ENCODE measurements at places on chromosomes 5 and 9.

DNA sequence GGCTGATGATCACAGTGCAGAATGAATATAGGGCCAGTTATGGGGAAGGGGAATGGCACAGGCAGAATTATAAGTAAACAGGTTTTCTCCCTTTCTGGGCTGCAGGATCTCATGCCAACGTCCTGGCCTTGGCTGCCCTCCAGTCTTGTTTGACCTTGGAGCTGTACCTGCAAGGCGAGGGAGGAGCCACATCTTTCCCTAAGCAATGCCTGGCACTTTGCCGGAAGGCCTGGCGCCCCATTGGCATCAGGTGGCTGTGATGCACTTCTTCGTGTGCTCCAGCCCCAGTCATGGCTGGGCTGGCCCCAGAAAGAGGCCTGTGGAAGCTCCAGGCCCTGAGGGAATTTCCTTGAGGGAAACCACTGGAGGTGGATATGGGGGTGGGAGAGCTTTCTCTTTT is 16.7 kb upstream of the IQGAP2 start:
- DNase-seq = no peak

DNA sequence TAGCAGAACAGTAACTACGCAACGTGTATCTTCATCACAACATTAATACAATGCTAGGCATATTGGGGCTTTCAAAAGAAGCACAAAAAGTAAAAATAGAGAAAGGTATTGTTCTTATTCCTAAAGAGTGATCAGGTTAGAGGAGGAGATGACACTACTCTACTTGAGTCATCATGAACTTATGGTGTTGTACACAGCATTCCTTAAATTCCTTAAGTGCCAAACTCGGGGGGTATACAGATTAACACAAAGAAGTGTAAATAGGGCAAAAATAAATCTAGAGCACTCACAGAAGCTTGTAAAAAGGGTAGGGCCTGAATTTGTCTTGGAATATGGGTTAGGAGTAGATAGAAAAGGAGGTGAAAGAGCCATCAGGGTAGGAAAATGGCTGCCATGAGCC is 308.0 kb upstream of the DAP start:
- no peak for DNase-seq

- peak; percentile 29 for DNase-seq
Measured at GRCh38 chr5:144121577-144121976, 48.9 kb downstream of the YIPF5 start.

DNA sequence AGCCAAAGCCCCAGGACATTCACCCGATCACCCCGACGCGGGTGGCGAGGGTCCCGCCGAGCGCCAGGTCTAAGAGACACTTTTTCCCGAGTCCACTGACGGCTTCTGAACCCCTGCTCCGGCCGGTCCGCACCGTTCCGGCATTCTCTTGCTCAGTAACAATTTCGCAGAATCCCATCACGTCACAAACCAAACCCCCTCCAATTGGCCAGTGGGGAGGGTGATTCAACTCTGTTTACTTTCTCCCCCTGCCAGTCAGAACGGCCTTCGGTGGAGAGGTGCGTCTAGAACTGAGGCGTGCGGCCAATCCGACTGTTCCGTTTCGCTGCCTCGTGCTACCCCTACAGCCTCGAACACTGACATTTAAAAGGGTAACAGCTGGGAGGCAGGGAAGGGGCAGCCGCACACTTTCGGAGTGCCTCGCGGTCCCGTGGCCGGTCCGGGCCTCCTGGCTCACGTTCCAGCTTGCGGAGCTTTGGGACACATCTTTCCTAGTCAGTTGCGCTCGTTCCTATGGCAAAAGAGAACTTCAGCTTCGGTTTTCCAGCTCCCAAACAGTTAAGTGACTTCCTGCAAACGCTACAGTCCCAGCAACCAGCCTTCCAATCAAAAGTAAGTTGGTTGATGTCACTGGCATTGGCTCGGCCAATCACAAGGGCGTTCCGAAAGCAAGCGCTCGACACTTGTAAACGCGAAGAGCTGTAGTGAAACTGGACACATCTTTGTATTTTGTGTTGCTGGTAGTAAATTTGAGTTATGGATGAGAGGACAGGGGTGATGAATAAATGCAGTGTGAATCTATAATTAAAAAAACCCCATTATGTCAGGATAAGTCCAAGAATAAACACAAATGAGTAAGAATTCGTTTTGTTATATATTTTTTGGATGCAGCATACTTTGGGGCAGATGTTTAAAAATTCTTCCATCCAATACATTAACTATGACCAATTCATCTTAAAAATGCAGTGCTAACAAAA is at the start of gene KLF9:
Gene KLF9 (minus strand): TSS at position 859 of the 977 bp plus-strand sequence. CDS start 1,294 bp downstream, outside the sequence.
- DNase-seq = peak; percentile 96

- DNase-seq = no peak
Measured at GRCh38 chr5:110179321-110179720, 489.6 kb downstream of the MAN2A1 start.

DNA sequence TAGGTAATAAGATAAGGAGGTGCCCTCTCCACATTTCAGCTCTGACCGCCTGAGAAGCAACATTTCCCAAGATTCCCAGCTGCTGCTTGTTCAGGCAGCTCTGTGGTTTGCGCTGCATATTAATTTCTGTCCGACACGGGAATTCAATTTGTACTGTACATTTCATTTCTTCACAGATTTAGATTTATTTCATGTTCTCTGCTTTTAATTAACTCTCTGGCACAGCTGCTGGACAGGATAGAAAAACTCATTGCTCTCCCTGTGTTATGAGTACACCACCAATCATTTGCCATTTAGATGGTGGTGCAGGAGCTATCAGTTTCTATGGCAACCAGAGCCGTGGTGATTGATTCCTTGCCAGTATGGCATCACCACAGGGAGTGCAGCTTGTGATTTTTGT is 558.5 kb downstream of the DMRTA1 start:
- no peak for DNase-seq

- DNase-seq = no peak
Measured at GRCh38 chr5:34488984-34489383, 167.1 kb upstream of the RAI14 start.

DNA sequence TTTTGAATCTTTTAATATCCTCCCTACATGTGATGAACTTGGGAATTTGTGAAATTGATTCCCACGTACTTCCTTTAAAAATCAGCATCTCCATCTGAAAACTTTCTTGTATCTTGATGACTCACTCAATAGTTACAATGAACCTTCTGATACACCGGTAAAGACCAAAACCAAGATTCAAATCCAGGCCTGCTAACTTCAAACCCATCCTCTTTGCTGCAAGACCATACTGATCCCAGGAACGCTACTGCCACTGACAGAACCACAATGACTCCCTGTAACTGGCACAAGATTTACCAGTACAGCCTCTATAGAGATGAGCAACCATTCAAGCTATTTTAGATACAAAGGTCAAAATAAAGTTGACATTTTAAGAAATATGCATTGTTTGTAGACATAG is 332.9 kb downstream of the DNAH5 start:
- DNase-seq = no peak

GRCh38 chr5:149088686-149089085 is 25.8 kb upstream of the SH3TC2 start:
- no peak for DNase-seq

DNA sequence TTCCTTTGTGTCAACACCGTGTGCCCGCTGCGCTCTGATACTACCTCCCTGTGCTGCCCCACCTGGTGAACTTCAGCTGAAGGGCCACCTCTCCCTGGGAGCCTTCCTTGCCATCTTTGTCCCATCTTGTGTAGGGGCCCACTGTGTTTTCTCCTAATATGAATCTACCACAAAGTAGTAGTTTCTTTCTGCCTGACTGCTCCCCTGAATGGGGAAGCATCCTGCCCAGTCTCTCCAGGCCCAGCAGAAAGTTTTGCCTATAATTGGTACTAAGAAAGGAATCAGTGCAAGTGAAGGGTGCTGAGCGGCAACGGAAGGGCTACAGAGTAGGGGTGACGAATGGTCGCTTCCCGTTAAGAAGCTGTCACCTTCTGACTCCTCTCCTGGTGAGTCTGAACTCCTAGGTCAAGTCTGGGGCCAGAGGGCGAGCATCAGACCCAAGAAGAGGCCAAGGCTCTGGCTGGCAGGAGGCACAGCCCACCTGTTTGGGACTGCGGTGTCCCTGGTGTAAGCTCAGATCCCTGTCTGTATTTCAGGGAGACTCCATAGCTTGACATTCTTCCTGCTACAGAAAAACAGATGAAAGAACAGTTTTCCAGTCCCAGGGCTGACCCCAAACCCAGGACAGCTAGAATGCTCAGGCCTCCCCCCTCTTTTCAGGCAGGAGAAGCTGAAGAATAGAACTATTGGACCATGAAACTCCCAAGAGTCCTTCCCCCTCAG is 24.1 kb downstream of the WWC1 start:
- DNase-seq = no peak

DNA sequence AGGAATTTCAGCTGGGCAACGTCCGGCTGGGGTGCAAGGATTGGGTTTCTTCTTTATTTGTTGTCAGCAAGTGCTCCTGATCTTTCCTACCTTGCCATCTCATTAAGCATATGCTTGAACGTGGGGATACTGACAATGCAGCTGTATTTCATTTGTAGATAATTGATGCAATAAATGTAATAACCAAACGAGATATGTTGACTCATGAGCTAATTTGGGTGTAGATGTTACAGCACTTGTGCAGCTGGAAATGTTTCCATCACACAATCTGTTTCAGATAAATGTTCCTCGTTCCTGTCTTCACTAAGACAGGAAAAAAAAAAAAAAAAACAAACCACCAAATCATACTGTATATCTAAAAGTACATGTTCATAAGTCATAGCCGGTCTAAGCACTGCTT is 123.8 kb downstream of the DMRT2 start:
- no peak for DNase-seq

- DNase-seq = no peak
Measured at GRCh38 chr9:127368852-127369402, 28.0 kb upstream of the SLC2A8 start.

DNA sequence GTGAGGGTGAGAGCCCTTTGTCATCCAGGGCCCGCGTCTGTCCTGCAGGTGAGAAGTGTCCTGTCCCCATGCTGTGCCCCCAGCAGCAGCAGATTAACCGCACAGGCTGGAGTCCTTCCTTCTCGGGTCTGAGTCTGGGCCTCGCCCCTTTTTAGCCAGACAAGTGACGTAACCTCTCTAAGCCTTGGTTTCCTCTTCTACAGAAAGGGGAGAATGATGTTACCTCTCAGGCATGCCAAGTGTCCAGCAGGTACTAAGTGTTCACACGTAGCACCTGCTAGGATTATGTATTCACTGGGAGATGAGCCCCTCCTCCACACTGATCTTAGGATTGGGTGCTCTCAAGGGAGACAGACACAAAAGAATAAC is 6.9 kb downstream of the NEURL1B start:
- no peak for DNase-seq

- DNase-seq = no peak
Measured at GRCh38 chr5:141649056-141649688, 2.0 kb downstream of the FCHSD1 start.

- no peak for DNase-seq
Measured at GRCh38 chr5:6749026-6749716, 35.9 kb downstream of the TENT4A start.

GRCh38 chr9:31248156-31248555 is 1136.3 kb upstream of the ACO1 start:
- no peak for DNase-seq

DNA sequence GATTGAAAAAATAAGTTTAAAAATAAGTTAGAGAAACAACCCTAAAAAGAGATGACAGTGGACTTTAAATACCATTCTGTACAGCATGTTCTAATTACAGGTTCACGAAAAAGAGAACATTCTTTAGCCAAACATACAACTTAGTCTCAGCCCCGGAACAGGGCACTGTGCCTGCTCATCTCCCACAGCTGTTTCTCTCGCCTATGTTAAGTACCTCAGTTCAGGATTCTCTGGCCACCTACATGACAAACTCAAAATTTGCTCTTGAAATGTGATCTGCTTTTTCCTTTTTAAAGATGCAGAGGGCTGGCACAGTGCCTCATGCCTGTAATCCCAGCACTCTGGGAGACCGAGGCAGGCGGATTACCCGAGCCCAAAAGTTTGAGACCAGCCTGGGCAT is 52.3 kb downstream of the MYO10 start:
- DNase-seq = no peak

- no peak for DNase-seq
Measured at GRCh38 chr5:33888587-33888986, 3.2 kb downstream of the ADAMTS12 start.

- DNase-seq = no peak
Measured at GRCh38 chr5:168308976-168309598, 17.6 kb downstream of the WWC1 start.

- no peak for DNase-seq
Measured at GRCh38 chr9:15189481-15189880, 117.5 kb downstream of the TTC39B start.

- DNase-seq = no peak
Measured at GRCh38 chr9:3887221-3887653, 361.4 kb upstream of the RFX3 start.
